Stimulated activated CD8-positive, alpha-beta memory T cell treated with anti-CD3 and anti-CD28 coated beads, Interleukin-4, amount 100 ng/mL, for 4 hours (primary cell): ENCODE measurements at places on chromosomes 2 and 18.

DNA sequence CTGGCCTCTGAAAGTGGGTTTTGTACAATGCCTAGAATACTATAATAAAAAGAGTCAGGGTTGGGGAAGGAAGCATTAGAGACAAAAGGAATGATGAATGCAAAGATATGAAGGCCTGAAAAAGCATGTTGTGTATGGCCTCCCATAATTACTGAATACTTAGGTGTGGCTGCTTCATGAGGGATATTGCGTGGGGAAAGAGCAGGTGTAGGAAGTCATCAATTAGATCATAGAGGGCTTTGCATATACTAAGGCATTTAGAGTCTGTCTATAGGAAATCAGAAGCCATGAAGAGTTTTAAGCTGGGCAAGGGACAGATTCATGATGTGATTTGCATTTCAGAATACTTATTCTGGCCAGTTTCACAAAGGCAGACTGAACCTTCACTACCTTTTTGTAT lies 48.2 kb downstream of the NCOA1 start:
- no peak for DNase-seq

DNA sequence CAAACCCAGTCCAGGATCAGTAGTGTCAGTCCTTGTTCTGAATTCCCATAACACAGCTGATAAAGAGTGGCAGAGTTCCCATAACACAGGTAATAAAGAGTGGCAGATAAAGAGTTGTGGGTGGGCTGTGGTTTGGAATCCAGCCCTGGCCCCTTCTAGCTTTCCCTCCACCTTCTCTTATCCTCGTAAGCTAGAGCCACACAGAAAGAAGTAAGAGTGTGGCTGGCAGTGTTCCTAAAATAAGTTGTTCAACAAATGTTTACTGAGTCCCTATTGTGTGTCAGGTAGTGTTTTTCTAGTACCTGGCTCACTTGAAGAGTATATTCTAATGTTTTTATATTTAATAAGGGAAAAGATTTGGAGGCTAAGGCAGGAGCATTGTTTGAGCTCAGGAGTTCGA lies 65.0 kb upstream of the BCL2L11 start:
- no peak for DNase-seq

- DNase-seq: no peak
Observed at GRCh38 chr2:149400997-149401396, 70.6 kb downstream of the LYPD6 start.

GRCh38 chr2:16861530-16861929 lies 195.9 kb upstream of the CYRIA start:
- no peak for DNase-seq

GRCh38 chr18:54716586-54716985 lies 111.7 kb upstream of the RAB27B start:
- DNase-seq: no peak

DNA sequence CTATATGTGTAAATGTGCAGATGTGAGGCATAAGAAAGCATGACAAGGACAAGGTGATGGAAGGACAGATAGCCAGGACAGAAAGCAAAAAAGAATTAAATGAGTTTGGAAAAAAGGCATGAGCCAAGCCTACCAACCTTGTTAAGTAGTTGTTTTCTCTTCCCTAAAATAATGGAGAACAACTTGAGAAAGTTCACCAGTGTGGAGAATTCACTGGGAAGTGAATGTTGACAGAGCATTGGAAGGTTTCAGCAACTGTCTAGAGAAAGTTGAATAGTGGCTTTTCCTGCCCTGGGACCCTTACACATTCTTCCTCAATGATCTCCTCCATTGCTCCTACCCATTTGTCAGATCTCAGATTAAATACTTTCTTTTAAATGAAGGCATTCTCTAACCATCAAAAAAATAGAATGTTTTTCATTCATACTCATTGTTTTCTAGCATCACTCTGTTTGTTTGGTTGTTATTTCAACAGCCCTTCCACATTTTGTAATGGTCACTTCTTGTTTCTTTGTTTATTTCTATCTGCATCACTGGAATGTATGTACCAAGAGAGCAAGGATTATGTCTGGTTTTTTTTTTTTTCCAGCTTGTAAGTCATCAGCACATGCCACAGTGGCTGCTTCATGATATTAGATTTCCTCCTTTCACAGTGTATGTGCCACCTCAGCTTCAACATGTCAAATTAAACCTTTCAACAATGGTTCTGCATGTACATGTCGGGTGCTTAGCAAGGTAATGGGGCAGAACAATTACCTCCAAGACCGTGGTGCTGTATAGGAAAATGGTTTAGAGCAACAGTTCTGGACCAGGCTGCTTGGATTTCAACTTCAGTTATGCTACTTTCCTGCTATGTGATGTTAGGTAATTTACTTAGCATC lies 586.0 kb upstream of the VRK2 start:
- DNase-seq: no peak

GRCh38 chr2:100957996-100958653 lies 44.0 kb upstream of the RPL31 start:
- DNase-seq: no peak

- DNase-seq: no peak
Observed at GRCh38 chr2:179726461-179727180, 134.8 kb downstream of the ZNF385B start.

GRCh38 chr2:207072571-207072970 lies 93.2 kb downstream of the KLF7 start:
- no peak for DNase-seq

DNA sequence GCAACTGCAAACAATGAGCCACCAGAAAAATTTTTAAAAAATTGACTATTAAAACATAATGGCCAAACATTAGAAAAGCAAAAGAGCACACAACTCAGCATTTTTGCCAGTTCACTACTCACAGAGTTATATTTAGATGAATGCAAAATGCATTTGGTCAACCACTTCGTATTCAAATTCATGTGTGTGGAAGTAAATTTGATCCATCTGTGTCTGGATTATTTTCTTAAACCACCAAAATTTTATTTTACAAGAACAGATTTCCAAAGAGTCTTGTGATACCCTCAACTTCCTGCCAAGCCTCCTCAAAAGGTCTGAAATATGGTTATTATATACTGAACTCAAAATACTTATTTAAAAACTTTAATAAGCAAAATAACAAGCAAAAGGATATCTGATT lies 57.4 kb downstream of the PPP1R1C start:
- DNase-seq: no peak

- no peak for DNase-seq
Observed at GRCh38 chr2:134198006-134198634, 55.8 kb upstream of the MGAT5 start.
